ENCODE measurements at places on chromosomes 7 and 10. TPM values are rescaled to one million over a fixed set of nuclear protein-coding genes. Genes with fewer than 3 reads are reported as not detected.

Gene LRRC4
- 1.8 TPM for total RNA-seq

Gene ADRB1
- total RNA-seq, result 0.12 TPM

Gene INMT
- total RNA-seq, result not detected

Gene TEX47
- not detected for total RNA-seq

Gene GBF1
- total RNA-seq, result 48.2 TPM

Gene AEBP1
- 6.4 TPM for total RNA-seq

Gene SOSTDC1
- not detected for total RNA-seq

Gene TMEM225B
- total RNA-seq, result 2.5 TPM

GRCh38 chr10:103500481-103500880 is 7.0 kb downstream of the NEURL1 start:
- DNase-seq, result no peak

DNA sequence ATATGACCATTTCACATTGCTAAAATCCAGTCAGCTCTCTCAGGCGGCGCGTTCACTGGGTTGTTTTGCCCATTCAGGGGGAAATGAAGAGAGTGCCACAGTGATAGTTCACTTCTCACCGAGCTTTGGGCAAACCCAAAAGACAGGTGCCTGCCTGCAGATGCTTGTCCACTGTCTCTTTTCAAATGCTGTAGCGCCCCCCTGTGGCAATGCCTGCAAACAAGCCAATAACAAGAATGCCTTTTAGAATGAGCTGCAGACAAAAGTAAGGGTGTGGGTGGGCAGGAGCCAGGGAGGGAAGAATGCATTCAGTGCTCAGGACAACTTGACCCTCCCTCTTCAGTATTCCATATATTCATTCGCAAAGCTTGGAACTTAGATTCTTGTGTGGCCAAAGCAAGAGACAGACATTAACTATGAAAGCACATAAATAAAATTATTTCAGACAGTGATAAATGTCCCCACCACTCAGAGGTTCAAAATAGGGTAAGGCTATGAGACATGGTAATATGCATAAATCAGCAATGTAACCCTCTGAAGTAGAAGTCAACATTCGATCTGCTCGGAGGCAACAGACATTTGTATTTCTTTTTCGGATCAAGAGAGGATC is 86.9 kb downstream of the JAZF1 start:
- DNase-seq, result peak; percentile 56

DNA sequence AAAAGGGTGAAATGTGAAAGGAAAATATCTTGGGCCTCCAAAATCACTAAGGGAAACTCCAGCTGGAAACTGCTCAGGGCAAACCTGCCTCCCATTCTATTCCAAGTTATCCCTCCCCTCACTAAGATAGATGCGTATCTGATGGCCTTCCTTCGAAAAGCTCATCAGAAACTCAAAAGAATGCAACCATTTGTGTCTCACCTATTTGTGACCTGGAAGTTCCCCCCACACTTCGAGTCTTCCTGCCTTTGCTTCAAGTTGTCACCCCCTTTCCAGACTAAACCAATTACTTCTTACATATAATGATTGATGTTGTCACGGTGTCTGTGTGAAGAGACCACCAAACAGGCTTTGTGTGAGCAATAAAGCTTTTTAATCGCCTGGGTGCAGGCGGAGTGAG is 69.3 kb downstream of the ST8SIA6 start:
- no peak for DNase-seq

GRCh38 chr7:24135003-24135817 is 148.8 kb upstream of the NPY start:
- DNase-seq, result no peak

GRCh38 chr10:69844698-69845097 is 43.0 kb downstream of the COL13A1 start:
- no peak for DNase-seq

GRCh38 chr10:78552261-78552811 is 516.4 kb upstream of the ZMIZ1 start:
- DNase-seq, result no peak

DNA sequence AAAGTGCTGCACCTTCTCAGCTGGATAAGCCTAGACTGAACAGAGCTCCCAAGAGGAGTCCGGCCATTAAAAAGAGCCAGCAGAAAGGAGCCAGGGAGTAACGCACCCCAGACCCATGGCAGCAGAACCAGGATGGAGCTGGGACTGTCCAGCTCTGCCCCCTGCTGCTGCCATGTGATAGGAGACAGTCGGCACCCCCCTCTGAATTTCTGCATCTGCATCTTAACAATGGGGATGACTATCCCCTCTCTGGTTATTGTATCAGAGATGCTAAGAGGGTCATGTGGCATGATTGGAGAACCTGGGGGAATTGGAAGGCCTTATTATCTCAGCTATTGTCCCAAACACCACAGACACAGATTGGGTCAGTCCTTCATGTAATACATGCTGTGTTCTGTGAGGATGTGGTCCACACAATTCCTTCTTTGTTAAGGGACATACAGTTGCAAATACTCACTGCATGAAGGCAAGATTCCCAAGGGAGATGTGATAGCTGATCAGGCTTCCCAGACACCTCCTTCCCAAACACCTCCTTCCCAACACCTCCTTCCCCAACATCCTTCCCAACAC is 29.3 kb downstream of the PLEKHS1 start:
- DNase-seq, result no peak

- no peak for DNase-seq
Measured at GRCh38 chr10:89651205-89651915, 6.3 kb upstream of the PANK1 start.

All from natural killer cell (primary cell).